Activated T-cell treated with anti-CD3 and anti-CD28 coated beads, Interleukin-2, amount 50 U/mL, for 72 hours (primary cell): ENCODE measurements at places on chromosomes 1 and 21.

- DNase-seq, result no peak
Measured at GRCh38 chr1:177754603-177755002, 215.3 kb downstream of the SEC16B start.

DNA sequence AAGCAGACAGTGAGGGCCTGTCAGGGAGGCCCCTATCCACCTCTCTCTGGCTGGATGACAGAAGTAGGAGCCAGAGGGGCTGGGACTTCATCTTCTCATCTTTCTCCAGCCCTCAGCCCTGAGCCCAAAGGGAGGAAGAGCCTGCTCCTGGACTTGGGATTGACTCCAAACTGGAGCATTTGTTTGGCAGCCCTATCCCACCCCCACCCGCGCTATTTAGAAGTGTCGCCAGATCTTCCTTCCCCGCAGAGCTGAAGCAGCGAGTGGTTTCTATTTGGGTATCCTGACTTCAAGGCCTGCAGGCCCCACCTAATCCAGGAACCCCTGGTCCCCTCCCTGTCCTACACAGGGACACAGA lies 9.6 kb downstream of the NES start:
- DNase-seq, result no peak

DNA sequence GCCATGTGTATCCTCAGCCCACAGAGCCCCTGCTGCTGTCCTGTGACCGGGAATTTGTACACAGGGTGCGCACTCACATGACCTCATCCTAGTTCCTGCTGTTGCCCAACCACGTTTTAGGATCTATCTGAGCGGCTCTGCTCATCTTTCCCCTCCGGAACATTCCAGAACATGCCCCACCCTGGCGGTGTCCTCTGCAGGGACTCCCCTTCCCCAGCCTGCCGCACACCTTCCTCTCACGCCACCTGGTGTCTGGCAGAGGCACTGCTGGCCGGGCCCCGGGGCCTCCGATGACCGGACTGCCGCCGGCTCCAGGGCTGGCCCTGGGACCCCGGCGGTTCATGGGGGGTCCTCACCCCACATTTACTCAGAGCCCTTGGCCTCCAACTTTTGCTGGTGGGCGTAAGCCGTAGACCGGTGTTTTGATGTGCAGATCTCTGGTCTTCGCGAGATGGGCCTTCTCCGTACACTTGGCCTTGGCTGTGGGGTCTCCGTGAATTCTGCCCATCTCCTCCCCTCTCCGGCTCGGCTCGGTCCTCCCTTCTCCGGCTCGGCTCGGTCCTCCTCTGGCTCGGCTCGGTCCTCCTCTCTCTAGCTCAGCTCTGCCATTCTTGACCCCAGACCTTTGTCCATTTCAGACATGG lies 29.5 kb downstream of the ARHGEF16 start:
- DNase-seq, result peak; percentile 60

- no peak for DNase-seq
Measured at GRCh38 chr1:66539491-66539890, 5.5 kb downstream of the SGIP1 start.

DNA sequence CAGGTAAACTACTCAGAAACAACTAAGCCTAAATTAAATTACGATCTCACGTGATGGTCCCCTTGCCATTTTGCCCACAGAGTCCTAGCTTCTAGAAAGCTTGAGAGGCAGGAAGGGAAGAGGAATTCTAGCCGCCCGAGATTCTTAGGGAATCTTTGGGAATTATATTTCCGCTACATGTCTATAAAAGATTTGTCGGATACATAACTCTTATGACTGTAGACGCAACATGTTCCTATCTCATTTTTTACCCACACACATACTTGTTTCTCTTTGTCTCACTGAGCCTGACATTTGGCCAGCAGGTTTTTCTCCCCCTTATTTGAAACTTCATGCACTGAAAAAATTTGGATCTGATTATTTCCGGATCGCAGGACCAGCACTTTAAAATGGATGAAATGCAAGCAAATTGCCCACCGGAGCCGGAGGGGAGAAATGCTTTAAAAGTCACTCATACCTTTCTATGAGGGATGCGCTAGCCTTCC lies 5.5 kb downstream of the GLIS1 start:
- no peak for DNase-seq

DNA sequence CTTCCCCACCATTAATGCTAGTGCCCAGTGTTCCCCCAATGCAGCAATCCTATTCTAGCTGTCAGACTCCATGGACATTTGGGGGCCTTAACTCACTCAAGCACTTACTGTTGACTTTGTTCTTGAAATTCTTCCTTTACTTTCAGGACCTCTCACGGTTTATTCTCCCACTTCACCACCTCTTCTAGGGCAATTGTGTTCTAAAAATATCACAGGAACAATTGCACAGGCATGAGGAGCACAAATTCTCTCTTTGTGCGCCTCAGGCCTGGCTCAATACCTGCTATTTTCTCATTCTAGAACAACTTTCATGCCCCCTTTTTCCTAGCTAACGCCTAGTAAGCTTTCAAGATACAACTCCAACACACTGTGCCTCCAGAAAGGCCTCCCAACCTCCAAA lies 7.3 kb downstream of the MAB21L3 start:
- DNase-seq, result no peak

- DNase-seq, result no peak
Measured at GRCh38 chr1:107536266-107536665, 395.4 kb downstream of the NTNG1 start.

DNA sequence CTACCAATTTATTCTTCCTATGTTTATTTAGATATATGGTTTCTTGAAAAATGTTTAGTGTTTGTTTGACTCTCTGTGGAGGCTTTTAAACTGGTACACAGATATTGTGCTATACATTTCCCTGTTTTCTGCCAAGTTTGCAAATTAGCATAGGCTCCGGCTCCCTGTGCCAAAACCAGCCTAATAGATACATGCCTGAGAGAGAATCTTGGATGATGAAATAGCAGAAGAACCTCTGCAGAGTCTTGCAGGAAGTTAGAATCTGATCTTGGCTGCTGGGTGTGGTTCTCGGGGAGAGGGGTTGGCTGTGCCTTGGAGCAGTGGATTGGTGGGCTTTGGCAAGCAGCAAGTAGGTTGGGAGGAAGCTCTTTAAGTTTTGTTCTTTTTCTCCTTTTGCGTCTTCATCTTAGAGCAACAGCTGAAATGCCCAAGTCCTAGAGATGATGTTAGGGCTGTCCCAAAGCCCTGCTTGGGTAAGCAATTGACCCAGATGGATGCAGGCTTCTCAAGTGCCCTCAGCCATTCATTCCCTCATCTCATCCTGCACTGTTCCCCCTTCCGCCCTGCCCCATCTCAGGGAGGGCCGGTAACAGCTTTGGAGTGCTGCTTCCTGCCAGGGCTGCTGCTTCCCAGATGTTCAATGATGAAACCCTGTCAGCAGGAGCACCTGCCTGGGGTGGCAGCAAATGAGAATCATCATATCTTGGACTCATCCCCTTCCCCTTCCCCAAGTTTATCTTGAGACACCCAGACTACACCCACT lies 9.3 kb downstream of the PLA2G2A start:
- DNase-seq, result no peak

DNA sequence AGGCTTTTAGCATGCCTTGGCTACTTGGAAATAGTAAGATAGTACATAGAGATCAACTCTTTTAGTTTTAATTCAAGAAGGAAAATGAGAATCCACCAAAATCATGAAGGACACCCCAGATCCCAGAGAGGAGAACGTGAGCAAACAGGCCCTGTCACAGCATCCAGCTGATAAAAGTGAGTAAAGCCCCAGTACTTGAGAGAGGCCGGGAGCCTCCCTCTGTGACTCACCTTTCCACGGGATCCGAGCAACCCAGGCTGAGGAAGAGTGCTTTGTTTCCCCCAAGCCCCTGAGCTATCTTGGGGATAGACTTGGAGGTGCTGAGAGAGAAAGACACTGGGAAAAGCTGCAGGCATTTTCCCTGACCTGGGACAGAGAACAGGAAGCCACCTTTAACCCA lies 238.6 kb downstream of the DUSP10 start:
- no peak for DNase-seq
